Left kidney (tissue), 8 donors: ENCODE measurements at places on chromosomes 1 and 21.
A peak's percentile ranks its signal among the peaks of the same experiment; 100 is the strongest.

GRCh38 chr1:93080179-93080823, 1.2 kb downstream of the MTF2 start:
- DNase-seq, result peak; percentile 62

DNA sequence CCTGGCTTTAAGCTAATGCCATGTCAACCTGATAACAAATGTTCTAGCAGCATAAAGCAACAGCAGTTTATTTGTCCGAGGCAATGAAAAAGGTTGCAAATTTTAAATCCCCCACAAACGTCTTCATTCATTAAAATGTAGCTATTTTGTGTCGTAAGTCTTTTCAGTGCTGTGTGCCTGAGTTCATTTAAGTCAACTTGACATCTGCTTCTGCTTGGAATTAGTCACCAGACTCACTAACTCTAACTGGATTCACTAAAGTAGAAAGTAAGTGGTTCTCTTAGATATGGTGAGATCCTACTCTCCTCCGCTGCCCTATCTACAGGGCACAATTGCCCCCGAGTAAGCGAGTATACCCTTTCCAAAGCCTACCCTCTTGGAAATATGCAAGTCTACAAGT, 118.4 kb upstream of the CHRM3 start:
- no peak for DNase-seq

GRCh38 chr1:19814244-19814661, 830 bp downstream of the RNF186 start:
- no peak for DNase-seq

GRCh38 chr1:89068291-89068690, 3.3 kb upstream of the GBP1 start:
- DNase-seq, result no peak

GRCh38 chr1:7076572-7076971, 291.3 kb downstream of the CAMTA1 start:
- DNase-seq, result no peak

DNA sequence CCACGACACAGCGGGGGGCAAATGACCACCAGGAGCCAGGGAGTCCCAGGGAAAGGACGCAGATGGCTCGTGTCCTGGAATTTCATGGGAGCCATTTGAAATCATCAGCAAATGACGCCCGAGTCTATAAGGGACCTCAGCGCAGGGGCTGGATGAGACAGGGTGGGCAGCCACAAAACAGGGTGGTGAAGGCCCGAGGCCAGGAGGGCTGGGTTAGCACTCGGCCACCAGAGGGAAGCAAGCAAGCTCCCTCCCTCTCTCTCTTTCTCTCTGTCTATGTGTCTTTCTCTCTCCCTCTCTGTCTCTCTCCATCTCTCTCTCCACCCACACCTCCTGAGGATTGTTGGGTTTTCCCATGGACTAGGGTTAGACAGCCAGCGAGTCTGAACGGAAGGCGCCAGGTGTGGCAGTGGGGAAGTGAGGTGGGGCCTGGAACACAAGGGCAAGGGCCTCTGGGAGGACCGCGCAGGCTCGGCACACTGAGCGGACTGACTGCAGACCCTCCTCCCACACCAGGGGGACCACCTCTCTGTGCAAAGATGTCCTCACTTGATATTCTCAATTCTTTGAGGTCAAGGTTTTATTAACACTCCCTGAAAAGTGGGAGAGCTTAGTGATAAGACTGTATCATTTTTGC, 73.8 kb upstream of the TMPRSS2 start:
- DNase-seq, result no peak

DNA sequence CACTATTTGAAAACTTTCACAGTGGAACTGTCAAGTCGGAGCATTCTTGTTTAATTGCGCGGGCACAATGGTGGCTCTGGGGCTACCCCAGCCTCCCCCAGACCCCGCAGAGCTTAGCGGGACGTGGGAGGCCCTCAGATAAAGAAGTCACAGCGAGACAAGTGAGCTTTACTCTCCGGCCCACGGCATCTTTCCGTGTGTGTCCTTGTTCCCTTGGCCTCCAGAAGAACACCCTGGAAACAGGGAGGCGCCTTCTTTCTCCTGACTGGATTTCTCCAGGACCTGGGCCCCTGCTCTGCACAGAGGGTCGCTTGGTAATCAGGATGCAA, 382.8 kb downstream of the RRAGC start:
- DNase-seq, result no peak

- DNase-seq, result no peak
These were observed 23.9 kb upstream of the H3-3A start for GRCh38 chr1:226038661-226039060.

- DNase-seq, result no peak
These were observed 2.4 kb upstream of the CTPS1 start for GRCh38 chr1:40976952-40977690.

- no peak for DNase-seq
These were observed 62.8 kb downstream of the OVGP1 start for GRCh38 chr1:111364690-111365089.

DNA sequence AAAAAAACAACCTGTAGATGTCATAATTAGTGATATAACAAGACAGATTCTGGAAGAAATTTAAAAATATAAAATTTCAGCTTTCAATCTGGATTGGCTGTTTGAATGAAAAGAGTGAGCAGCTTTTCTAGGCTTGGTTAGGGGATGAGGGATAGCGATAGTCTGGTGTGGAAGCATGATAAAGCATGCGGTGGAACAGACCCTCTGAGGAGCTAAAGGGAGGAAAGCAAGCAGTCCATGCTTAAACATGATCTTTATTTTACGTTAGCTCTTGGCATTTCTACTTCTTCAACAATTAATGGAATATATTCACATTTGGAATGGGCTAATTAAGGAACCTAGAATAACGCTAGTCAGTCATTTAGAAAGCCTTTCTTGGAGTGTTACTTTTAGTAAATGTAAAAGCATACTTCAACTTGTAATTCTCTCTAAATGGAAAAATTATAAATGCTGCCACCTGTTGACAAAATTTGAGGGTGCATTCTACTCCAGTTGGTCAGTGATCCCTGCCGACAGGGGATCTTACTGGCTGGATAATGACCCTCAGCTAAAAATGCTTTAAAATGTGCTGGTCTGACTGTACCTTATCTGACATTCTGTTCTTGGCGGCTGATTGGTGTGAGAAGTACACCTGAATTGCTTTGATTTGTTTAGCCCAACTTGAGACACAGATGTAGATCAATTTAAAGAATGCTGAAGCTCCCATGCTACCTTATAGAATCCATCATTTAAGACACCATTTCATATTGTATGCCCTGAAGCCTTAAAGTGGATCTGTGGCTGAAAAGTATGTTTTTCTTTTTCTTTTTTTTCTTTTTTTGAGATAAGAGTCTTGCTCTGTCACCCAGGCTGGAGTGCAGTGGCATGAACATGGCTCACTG, 61.2 kb downstream of the AK4 start:
- peak; percentile 60 for DNase-seq

DNA sequence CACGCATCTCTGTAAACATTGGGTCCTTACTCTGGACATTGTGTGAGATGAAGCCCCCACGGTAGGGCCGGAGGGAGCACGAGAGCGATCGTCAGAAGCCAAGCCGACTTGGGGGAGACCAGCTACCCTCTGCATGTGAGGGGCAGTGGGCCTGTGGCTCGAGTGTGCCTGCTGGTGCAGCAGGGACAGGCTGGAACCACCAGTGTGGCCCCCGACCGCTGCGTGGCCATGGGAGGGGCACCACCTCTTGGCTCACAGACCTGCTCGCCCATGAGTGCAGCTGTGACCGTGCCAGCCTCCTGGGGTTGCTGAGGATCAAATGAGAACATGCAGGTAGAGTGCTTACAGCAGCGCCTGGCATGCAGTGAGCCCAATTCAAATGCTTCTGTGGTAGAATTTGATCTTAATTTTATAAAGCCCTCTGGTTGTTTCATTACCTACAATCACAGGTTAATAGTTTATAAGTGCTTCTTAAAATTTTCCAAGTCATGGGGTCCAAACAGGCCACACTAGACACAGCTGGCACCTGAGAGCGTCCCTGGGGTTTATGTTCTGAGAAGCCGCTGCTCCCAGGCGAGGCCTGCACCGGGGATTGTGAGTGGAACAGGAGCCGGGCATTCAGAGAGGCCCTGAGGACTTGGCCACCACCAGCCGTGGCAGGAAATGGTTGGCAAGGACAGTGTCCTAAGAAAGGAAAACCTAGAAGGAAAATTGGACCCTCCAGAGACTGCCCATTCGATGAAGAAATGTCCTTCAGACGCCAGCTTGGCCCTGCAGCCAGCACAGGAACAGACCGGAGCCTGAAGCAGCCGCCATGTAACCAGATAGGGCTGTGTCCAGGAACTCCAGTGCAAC, 22.6 kb upstream of the ADARB1 start:
- no peak for DNase-seq

DNA sequence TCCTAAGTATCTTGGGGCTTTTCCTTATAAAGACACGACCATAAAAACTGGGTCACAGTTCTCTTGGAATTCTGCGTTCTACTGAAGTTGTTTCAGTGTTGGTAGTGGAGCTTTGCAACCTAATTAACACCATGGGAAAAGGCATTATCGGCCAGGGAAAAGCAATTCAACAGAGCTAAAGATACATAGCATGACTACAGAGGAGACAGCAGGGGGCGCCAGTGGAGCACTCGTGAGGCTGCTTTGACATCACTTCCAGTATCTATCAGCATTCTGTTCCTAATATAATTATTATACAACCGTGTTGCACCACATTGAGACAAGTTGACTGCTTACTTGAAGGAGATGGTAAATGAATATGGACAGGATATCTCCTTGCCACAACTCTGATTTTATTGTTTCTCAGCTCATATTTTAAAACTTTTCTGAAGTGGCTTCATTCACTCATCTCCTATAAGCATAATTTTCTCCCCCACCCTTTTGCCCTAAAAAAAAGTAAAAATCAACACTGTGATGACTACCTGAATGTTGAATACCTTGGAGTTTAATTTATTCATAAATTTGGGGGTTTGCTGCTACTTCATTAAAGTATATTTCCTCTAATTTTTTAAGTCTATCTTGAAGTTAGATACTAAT, 39.4 kb downstream of the ZP4 start:
- DNase-seq, result peak; percentile 18

DNA sequence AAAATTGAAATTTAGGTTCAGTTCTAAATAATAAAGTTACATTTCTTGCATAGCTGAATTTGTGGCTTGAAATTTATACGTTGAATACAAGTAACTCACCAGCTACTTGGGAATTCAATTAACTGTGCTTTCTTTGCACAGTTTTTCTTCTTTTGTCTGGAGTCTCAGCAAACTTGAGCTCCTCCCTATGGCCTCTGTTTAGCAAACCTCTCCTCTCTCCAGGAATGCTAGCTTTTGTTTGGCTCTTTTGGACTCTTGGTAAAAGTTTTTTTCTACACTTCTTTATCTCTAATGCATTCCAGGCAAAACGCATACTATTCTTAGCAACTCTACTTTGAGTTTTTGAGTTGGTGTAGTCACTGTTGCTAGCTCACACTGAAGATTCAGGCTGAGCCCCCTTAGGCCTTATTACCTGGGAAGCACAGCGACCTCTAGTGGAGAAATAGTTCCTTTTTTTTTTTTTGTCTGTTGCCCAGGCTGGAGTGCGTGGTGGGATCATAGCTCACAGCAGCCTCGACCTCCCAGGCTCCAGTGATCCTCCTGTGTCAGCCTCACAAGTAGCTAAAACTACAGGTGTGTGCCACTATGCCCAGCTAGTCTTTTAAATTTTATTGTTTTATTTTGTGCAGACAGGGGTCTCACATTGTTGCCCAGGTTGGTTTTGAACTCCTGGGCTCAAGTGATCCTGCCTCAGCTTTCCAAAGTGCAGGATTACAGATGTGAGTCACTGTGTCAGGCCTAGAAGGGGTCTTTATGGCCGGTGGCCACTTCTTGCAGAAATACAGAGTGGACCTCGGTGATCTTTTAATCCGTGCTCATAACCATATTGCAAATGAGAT, 61.7 kb downstream of the CASQ2 start:
- DNase-seq, result peak; percentile 50

- DNase-seq, result peak; percentile 83
These were observed 21.8 kb upstream of the COL9A2 start for GRCh38 chr1:40338745-40339419.

DNA sequence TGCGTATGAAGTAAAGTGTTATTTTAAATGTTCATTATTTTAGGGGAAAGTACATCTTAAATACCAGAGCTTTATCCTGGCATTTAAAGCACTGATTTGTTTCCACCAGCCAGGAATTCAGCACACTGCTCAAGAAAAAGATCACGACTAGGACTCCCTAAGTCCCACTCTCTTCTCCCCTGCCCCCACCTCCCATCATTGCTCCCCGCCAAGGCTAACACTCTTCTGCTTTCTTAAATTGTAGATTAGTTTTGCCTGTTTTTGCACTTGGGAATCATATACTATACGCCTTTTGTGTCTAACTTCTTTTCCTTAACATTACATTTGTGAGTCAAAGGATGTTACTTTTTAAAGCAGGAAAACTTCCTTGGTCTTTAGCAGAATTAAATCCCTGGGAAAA, 37.5 kb upstream of the C1orf105 start:
- no peak for DNase-seq

DNA sequence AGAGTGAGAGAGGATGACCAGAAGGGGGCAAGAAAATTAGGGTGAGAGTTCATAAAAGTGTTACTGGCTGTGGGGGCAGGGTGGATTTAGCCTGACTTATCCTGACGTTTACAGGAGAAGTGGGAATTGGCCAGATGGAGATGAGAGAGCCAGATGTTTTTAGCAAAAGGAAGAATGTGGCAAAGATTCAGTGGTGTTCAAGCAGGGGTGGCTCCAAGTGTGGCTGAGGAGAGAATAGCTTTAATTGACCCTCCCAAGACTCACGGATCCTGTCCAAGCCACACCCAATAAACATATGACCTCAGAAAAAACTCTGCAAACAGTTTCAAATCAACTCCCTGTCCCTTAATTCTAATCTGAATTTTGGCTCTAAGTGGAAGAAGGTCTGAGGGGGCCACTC, 35.2 kb upstream of the EDEM3 start:
- no peak for DNase-seq

DNA sequence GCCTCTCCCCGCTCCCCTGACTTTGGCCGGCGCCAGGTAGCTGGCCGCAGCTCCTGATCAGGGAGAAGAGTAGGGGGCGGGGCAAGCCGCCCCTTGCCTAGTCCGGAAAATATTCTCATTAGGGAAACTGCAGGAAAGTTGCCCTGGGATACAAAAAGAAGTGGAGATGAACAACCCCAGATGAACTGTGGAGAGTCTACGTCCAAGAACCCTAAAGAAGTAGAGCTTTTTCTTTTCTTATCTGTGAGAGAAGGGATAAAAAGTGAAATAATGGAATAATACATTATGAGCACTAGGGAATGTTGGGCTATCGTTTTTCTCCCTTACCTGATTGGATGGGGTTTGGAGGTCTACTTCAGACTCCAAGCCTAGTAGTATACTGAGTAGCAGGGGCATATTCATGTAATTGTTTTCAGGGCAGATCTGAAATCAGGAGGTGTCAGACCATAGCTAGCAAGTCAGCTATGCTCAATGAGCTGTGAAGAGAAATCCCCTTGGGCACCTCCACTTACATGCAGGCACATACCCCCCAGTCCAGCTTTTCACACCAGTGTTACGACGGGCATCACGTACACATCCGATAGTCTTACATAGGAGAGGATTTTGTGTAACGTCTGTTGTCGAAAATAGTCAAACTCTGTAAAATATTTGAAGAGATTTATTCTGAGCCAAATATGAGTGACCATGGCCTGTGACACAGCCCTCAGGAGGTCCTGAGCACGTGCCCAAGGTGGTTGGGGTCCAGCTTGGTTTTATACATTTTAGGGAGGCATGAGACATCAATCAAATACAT, 1.7 kb upstream of the DUSP10 start:
- DNase-seq, result peak; percentile 51
